ENCODE measurements at places on chromosomes 13 and 19. TPM values are rescaled to one million over a fixed set of nuclear protein-coding genes. Genes with fewer than 3 reads are reported as not detected.
A peak's percentile ranks its signal among the peaks of the same experiment; 100 is the strongest.

The PLIN4 gene
- 0.90 TPM for total RNA-seq

The N4BP2L1 gene
- total RNA-seq, result 1.9 TPM

- DNase-seq, result no peak
Observed at GRCh38 chr19:46369817-46370216, 22.9 kb downstream of the PPP5C start.

DNA sequence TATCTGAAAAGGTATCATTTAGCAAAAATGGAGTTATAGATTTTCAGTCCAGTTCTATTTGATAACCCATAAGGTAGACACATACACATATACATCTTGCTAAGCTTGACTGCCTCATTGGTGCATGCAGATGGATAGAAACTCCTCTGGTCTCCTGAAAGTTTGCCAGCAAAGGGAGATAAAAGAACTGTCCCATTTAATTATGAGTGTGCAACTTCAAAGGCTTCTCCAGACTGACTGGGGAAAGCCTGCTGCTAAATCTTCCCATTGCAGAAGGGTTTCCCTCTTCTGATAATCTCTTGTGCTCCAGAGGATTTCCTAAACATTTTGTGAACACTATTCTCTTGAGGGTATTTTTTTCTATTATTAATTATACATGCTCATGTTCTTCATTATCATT lies 131.9 kb downstream of the ITGBL1 start:
- no peak for DNase-seq

GRCh38 chr13:66585669-66586203 lies 644.4 kb downstream of the PCDH9 start:
- no peak for DNase-seq

DNA sequence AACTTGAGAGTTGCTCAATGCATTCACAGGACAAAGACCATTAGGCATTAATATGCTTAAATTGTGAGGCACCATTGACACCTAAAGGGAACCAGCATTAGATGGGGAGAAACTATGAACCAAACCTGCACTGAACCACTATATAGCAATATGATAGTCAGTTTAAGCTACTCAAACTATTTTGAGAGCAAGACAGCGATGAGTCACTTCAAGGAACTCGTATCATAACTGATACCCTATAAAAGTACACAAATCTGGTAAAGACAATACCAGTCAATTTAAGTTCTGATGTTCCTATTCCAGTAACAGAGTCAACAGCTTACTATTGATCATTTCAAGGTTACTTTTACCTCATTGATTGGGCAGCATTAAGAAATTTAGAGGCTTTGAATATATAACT lies 151.3 kb upstream of the ATXN8OS start:
- no peak for DNase-seq

GRCh38 chr13:44873461-44873860 lies 115.8 kb downstream of the NUFIP1 start:
- peak; percentile 20 for DNase-seq

GRCh38 chr13:30978981-30979956 lies 46.8 kb downstream of the TEX26 start:
- DNase-seq, result no peak

- DNase-seq, result no peak
Observed at GRCh38 chr19:37975071-37975470, 68.1 kb downstream of the SIPA1L3 start.
